ENCODE measurements at places on chromosomes 1 and 21.

DNA sequence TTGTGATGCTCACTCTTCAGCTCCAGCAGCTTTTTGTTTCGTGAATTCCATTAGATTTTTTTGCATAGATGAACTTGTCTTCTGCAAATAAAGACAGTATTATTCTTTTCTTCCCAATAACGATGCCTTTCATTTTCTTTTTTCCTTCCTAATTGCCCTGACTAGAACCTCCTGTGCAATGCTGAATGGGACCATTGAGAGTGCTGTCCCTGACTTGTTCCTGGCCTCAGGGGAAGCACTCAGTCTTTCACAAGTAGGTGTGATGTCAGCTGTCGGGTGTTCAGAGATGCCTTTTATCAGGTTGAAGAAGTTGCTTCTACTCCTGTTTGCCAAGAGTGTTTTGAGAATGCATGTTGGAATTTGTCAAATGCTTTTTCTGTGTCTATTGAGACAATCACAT lies 64.3 kb upstream of the ADARB1 start:
- DNase-seq = no peak

GRCh38 chr1:61851849-61852669 lies 109.8 kb downstream of the PATJ start:
- peak; percentile 51 for DNase-seq

DNA sequence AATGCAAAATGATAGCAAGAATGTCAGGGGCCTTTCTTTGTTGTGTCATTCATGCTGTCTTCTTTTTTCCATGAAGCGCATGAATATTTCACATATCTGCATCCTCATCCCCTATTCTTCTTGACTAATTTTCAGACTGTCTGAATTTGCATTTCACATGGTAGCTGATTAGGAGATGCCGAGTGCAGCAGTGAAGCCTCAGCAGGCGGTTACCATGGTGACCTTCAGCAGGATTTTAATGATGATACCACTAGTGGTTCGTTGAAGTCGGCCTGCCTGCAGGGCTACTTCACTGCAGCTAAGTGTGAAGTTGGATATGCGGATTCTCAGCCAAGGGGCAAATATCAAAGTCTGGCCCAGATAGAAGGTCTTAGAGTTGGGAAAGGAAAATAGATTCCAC lies 141.8 kb downstream of the NEK7 start:
- no peak for DNase-seq

DNA sequence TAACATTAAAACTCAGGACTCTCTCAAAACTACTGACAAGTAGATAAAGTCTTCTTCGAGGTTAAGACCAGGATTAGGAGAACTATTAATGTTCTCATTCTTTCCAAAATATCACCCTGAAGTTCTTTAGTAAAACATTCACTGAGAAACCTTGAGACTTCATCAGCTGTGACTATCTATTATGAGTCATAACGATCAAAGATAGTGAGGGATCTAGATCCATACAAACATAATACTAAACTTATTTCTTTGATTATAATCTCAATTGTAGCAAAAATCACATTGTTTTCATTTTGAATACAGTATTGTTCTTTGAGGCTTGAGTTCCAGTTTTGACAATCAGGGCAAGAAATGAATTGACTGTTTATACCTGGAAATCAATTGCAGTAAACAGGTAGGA lies 11.1 kb downstream of the PYHIN1 start:
- peak; percentile 27 for DNase-seq

- no peak for DNase-seq
Measured at GRCh38 chr1:152520561-152521090, 6.3 kb downstream of the CRCT1 start.

DNA sequence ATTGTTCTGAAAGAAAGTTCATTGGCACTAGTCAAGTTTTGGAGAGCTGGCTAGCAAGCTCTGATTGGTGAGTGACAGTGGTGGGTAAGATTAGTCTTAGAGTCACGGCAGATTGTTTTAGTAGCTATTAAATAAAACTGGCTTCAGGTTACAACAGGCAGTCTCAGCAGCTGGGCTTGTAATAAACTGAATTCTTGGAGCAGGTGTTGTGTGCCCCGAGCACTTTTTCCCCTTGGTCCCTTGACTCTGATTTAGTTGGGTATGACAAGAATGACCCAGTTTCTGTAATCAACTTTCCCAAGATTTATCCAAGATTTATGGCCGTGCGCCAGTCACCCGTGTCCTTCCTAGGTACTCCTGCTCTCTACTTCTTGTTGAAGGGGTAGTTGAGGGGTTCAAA lies 40.2 kb downstream of the TBCE start:
- DNase-seq = no peak

DNA sequence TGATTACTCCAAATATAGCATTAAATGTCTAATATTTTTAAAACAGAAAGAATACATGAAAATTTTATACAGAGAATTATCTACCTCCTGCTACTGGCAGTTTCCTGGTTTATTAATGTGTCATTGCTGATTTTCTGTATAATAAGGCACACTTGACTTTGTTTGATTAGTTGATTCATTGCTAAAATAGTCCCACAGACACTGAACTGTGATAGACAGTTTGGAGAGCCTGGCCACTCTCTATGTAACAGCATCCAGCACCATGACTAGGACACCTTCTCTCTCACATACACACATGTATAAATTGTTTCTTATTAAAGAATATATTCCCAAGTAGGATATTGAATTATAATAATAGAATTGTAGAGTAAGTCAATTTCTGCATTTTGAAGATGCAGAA lies 368.5 kb upstream of the SNX7 start:
- DNase-seq = no peak

DNA sequence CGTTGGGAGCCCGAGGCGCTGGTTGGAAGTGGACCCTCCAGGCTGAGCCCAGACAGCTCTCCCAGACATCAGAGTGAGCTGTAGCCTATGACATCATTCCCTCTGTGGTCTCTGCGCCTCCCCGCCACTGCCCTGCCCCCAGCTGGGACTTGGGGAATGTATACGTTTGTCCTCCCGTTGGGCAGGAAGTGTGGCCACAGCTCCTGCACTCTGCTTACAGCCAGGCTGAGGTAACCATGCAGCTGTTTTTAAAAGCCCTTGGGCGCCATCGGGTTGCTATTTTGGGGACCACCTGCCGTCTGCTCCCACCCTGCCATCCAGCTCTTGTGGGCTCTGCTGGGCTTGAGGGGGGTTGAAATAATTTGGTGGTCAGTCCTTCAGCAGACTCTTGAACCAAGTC lies 7.8 kb downstream of the VASH2 start:
- no peak for DNase-seq

- no peak for DNase-seq
Measured at GRCh38 chr1:59096501-59096900, 200.4 kb upstream of the FGGY start.

DNA sequence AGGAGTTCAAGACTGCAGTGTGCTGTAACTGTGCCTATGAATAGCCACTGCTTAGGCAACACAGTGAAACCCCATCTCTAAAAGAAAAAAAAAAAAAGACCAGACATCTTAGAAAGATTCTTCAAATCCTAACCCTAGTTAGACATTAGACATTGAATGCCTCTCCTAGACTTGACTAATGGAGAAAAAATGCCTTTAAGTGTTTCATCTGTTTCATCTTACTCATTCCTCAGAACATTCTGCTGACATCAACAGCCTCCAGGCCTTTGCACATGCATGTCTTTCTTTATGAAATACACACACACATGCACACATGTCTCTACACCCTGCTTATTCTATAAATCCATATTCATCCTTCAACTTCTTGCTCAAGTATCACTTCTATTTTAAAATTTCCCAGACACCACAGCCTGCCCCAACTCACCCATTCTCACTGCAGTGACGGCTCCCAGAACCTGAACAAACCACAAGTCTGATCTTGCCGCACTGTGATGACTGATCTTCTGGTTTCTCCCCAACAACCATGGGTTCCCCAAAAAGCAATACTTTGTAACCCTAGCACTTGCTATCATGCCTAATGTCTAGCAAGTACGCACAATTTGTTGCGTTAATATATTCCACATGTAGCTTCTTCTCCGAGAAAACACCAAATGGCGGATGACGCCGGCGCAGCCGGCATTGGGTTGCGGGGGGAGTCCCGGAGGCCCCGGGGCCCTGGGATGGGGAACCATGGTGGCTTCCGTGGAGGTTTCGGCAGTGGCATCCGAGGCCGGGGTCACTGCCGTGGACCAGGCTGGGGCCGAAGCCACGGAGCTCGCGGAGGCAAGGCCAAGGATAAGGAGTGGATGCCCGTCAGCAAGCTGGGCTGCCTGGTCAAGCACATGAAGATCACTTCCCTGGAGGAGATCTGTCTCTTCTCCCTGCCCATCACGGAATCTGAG lies 37.4 kb downstream of the LRRC52 start:
- no peak for DNase-seq

DNA sequence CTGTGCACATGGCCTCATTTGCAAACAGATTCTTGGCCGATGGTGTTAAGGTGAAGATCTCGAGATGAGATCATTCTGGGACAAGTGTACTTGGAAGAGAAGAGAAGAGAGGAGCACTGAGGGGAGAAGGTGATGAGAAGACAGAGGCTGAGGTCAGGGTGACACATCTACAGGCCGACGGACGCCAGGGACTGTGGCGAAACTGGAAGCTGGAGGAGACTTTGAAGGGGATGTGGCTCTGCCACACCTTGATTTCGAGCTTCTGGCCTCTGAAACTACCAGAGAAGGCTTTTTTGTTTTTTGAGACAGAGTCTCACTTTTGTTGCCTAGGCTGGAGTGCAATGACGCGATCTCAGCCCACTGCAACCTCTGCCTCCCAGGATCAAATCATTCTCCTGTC lies 137.5 kb upstream of the TMEM51 start:
- no peak for DNase-seq

DNA sequence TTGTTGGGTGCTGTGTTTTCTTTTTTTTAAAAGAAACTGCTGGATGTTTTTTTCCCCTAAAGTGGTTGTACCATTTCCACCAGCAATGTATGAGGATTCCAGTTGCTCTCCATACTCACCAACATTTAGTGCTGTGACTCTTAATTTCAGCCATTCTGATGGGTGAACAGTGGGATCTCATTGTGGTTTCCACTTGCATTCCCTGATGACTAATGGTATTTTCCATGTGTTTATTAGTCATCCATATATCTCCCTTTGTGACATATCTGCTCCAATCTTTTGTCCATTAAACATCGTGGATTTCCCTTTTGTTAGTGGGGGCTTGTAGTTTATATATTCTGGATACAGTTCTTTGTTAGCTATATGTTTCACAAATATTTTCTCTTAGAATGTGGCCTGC lies 206.0 kb downstream of the CAMTA1 start:
- DNase-seq = no peak

GRCh38 chr1:24337455-24337854 lies 18.3 kb downstream of the GRHL3 start:
- no peak for DNase-seq

DNA sequence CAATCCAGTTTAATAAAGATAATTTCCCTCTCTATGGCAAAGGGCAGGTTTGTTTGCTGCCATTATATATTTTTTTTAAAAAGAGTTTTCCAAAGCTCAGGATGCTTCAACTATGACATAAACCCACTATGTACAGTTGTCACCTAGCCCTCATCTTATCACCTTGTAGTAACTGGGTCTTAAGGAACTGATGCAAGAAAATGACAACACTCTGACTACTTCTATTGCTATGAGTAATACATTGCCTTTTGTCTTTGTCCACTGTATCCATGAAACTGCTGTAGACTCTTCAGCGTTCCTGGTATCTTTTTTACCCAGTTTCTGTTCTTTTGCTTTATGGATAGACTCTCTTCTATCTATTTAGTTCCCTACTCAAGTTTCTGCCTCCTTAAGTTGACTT lies 586.5 kb downstream of the NEGR1 start:
- DNase-seq = no peak

DNA sequence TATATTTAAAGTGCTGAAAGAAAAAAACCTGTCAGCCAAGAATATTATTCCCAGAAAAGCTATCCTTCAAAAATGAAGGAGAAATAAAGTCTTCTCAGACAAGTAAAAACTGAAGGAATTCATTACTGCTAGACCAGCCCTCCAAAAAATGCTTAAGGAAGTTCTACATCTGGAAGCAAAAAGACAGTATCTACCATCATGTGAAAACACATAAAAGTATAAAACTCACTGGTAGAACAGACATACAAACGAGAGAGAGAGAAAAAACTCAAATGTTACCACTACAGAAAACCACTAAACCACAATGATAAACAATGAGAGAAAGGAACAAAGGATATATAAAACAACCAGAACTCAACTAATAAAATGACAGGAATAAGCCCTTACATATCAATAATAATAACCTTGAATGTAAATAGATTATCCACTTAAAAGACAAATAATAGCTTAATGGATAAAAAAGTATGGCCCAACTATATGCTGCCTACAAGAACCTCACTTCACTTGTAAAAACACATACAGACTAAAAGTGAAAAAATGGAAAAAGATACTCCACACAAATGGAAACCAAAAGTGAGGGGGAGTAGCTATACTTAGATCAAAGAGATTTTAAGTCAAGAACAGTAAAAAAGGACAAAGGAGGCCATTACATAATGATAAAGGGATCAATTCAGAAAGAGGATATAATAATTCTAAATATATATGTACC lies 22.0 kb downstream of the NSL1 start:
- peak; percentile 68 for DNase-seq

DNA sequence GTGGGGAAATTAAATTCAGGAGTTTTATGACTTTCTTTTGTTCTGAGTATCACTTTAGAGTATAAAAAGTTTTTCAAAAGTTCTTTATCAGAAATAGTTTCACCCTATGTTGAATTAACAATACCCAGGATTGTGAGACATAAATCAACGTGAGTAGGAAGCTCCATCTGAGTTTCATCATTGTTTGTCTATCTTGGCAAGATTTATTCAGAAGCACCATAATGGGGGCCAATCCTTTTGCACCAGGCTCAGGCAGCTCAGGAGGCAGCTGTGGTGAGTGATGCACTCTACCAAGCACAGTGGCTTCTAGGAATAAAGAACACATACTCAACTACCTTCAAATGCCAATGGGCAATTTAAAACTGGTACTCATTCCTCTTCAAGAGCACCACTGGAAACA lies 12.0 kb downstream of the CREG1 start:
- DNase-seq = no peak

- no peak for DNase-seq
Measured at GRCh38 chr1:193926956-193927355, 740.5 kb upstream of the B3GALT2 start.

DNA sequence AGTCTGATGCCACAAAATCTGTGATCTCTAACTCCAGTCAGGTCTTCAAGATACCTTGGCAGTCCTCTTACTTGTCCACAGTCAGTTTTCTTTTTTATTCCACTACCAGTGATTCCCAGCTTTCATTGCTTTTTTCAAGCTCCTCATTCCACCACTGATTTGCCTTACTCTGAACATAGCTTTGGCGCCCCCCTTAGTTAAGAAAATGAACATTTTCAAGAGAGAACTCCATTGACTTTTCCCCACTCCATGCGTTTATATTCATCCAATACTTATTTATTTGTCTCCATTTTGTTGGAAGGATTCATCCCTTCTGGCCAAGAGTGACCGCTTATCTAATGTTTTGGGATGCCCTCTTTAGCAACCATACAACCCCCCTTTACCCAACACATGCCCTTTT lies 33.9 kb upstream of the IPO9 start:
- peak; percentile 3 for DNase-seq

DNA sequence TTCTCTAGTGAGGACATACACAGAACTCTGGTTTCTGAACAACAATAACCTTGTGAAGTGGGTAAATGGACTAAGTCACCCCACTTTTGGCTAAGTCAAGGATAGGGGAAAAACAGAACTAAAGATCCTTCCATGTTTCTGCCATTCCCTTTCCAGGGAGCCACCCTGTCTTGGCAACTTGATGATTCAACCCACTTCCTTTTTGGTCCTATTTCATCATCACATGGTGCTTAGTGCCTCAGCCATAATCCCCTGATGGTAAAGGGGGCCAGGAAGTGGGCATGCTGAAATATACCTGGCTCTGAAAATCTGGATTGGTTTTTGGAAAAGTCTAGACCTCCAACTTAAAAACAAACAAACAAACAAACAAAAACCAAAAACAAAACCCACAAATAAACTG lies 206.4 kb upstream of the FOXD3 start:
- DNase-seq = no peak

Measured in activated CD4-positive, alpha-beta T cell treated with anti-CD3 and anti-CD28 coated beads, Interleukin-2, amount 50 U/mL, for 16 hours (primary cell).